ENCODE measurements at places on chromosomes 12 and 14.

DNA sequence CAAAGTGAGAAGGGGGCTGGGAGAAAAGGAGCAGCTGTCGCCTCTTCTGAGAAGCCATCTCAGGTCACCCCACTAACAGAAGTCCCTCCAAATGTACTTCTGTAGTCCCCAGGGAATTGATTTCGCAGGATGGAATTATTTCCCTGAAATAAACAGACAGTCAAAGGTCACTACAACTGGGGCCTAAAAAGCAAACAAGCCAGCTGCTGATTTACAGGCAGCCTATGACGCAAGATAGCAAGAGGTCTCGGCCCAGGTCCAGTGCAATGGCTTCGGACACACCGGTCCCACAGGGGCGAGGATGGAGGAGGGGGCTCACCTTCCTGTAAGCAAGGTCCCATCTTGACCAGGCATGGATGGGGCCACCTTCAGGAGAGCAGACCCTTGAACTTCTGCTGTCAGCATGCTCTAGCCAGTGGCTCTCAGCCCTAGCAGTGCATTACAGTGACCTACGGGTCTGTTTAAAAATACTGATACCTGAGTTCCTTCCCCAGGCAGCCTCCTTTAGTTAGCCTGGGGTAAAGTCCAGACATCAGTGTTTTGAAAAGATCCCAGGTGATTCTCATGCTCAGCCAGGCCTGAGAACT is 18.1 kb downstream of the NUAK1 start:
- no peak for DNase-seq

DNA sequence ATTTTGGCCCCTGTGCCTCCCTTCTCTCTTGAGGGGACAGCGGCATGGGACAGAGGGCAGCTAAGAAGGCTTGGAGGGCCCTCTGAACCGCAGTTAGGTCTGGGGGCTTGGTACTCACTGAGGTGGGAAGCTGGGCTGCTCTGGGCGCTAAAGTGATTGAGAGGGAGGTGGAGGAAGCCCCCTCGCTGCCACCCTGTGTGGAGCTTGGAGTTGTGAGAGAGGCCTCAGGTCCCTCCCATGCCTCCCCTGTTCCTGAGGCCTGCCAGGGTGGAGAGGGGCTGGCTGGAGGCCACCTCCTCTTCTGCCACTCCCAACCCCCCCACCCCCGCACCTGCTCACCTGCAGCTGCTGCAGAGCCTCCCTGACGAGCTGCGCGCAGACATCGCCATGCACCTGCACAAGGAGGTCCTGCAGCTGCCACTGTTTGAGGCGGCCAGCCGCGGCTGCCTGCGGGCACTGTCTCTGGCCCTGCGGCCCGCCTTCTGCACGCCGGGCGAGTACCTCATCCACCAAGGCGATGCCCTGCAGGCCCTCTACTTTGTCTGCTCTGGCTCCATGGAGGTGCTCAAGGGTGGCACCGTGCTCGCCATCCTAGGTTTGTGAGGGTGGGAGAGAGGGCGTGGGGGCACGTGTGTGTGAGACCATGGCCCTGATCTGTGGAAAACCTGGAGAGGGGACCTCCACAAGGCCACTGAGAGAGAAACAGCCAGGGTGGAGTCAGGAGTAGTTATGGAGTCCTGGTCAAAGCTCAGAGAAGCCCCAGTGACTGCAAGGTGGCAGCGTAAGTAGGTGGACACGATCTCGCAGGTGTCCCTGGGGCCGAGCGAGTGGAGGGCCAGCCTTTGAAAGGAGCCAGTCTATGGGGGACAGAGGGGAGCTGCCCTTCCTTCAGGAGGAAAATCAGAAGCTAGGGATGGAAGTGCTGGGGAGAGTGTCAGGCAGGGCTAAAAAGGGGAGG is 11.2 kb downstream of the KCNH3 start:
- no peak for DNase-seq

GRCh38 chr12:14664434-14665023 is 31.9 kb downstream of the GUCY2C start:
- peak; percentile 26 for DNase-seq

GRCh38 chr12:128361400-128361995 is 94.5 kb downstream of the TMEM132C start:
- DNase-seq, result no peak

GRCh38 chr14:54213536-54213935 is 183.3 kb upstream of the CDKN3 start:
- no peak for DNase-seq

GRCh38 chr14:44453433-44454171 is 53.5 kb downstream of the FSCB start:
- no peak for DNase-seq

DNA sequence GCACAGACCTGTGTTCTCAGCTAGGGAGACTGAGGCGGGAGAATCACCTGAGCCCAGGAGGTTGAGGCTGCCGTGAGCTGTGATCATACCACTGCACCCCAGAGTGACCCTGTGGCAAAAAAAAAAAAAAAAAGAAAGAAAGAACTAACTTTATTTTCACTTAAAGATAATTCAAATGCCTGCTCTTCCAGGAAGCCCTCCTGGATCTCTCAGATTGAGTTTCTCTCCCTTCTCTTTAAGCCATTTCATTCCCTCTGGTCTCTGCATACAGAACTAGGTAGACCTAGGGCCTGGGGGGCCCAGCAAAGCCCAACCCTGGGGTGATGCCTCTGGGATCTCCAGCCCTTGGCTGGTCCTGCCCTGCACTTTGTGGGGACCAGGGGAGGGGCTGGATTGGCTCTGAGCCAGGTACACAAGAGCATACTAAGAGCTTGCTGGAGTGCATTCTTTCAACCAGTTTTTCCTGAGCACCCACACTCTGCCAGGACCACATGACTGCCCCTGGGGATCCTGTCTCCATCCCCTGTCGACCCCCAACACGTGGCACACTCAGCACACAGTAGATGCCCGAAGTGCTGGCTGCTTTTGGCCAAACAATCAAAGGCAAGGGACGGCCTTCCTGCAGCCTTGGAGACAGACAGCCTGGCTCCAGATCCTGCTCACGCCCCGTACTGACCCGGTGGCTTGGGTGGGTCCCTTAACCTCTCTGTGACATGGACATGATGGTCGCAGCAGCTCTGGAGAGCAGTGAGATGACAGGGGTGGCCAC is 52.7 kb downstream of the CYP46A1 start:
- DNase-seq, result no peak

DNA sequence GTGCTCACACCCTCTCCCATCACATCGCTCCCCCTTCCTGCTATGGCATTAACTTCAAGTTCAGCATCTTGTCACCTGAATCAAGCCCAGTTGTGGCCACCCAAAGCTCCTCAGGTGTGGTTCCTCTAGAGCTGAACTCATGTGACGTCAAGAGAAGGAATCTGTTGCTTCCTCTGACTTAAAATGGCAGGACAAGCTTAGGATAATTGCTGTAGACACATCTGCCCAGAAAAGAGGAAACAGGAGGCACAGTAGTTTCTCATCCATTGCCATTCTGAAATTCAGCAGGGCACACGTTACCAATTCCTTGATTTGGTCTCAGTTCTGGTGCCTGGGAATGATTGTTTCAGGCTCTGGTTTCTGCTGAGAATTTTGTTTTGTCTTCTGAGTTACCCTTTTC is 52.1 kb downstream of the RCOR1 start:
- no peak for DNase-seq

DNA sequence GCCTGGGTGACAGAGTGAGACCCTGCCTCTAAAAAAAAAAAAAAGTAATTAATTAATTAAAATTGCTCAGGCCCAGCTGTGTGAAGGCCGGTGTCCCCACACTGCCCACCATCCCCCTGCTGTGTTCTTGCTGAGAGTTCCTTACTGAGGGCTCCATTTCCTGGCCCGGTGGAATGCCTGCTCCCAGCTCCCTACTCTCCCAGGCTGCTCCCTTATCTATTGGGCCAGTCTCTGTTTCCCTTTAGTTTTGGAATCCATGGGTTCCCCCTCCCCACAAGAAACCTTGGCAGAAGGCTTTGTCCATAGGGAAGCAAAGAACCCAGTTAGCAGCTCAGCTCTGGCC is 19.0 kb downstream of the MLXIP start:
- DNase-seq, result no peak

DNA sequence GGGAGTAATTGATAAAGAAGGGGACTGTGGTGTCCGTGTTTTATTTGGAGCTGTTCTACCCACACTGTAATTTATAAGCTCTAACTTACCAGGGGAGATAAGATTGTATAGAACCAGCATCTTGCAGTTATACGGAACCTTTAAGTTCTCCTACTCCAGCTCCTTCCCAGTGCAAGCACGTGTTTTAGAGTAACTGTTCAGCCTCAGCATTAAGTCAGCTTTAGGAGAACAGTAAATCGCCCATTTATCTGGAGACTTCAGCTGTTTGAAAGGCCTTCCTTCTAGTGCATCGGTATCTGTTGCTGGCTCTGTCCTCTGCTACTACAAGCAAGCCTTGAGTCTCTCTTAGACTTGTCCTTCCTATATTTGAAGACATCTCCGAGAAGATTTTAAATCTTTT is 95.6 kb downstream of the ETV6 start:
- no peak for DNase-seq
